Activated CD8-positive, alpha-beta T cell treated with anti-CD3 and anti-CD28 coated beads for 36 hours (primary cell): ENCODE measurements at places on chromosomes 16 and 17.

GRCh38 chr17:47877368-47878034 is 18.5 kb upstream of the SP2 start:
- no peak for DNase-seq

DNA sequence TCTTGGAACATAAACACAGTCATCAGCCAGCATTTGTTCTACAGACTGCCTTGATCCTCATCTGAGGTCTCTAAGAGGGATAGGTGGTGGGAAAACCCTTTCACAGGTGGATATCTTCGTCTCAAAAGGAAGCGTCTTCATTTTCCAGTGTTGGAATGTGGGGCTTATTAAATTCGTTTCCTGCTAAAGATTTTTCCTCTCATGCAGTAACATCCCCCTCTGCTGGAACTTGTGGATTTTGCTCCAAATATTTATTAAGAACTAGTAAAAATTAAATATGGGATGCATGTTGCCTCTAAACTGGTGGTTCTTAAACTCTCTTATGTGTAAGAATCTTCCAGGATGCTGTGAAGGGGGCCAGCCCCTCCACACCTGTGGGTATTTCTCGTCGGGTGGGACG is 20.1 kb upstream of the MLYCD start:
- DNase-seq: no peak

- no peak for DNase-seq
Measured at GRCh38 chr17:29126268-29126930, 53.8 kb downstream of the MYO18A start.

GRCh38 chr17:73118951-73119391 is 26.5 kb upstream of the SLC39A11 start:
- DNase-seq: no peak

DNA sequence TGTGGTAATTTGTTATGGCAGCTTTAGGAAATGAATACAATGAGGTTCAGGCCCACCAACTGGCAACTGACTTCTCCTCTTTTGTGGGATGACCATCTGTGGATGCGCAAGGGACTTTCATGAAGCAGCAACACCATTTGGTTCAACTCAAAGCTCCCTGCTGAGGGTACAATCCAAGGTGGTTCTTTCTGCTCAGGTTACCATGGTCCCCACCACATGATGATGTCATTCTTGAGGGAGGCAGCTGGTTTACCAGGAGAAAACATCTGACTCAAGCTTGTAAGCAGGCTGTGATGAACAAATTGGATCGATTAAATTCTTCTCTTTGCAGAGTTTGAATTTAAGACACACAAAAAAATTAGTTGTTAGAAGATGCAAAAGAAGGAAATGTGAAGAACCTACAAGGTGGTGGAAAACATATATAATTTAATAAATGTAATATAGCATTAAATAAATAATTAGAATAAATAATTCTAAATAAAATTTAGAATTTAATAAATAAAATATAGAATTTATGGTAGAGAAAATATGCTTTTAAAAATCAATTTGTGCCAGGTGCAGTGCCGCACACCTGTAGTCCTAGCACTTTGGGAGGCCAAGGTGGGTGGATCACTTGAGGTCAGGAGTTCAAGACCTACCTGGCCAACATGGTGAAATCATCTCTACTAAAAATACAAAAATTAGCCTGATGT is 67.6 kb upstream of the ANKFN1 start:
- DNase-seq: peak; percentile 7

- peak; percentile 41 for DNase-seq
Measured at GRCh38 chr17:80871341-80871740, 120.3 kb upstream of the CHMP6 start.

- no peak for DNase-seq
Measured at GRCh38 chr17:51046046-51046445, 74.6 kb downstream of the SPAG9 start.

GRCh38 chr17:77508047-77508715 is 367.4 kb downstream of the SEC14L1 start:
- no peak for DNase-seq

DNA sequence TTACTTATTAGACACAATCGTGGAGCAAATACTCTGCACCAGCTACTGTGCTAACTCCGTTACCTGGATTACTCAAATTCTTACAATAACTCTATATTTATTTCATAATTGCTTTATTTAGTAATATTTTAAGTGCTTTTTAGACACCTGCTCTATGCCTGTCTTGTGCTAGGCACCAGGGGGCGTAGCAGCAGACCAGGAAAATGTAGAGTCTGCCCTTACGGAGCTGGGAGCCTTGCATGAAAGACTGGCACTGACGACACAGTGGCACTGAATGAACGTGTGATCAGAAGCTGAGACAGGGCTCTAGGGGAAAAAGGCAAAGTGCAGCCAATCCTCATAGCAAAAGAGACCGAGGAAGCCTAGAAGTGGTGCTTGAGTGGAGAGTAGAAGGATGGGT is 486.5 kb downstream of the CDH13 start:
- peak; percentile 31 for DNase-seq

GRCh38 chr17:47120521-47121095 is 68.5 kb downstream of the CDC27 start:
- no peak for DNase-seq

DNA sequence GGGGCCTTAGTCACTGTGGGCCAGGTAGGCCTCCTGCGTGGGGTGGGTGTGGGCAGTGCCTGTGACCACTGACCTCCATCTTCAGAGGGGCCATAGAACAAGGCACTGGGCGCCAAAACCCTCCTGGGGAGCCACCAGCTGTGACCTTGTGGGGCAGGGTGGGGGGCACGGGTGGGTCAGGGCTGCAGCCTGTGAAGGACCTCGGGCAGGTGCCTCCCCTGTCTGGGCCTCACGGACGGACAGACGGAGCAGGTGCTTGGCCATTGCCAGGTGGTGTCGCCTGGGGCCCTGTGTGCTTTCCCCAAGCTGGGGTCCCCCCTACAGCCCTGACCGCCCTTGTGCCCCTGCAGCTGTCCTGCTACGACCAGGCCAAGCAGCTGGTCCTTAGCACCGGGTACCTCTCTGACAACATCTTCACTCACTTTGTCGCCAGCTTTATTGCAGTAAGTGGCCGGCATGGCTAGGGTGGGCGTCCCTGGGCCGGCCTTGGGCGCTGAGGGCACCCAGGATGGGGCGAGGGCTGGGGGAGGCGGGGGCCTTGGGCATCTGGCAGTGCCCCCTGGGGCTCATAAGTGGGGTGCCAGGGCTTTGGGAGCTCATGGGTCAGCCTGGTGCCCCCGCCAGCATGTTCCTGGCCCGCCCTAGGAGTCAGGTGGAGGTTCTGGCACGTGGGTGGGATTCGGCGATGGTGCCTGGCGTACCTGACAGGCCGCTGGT is 5.1 kb downstream of the SLC25A10 start:
- DNase-seq: no peak

DNA sequence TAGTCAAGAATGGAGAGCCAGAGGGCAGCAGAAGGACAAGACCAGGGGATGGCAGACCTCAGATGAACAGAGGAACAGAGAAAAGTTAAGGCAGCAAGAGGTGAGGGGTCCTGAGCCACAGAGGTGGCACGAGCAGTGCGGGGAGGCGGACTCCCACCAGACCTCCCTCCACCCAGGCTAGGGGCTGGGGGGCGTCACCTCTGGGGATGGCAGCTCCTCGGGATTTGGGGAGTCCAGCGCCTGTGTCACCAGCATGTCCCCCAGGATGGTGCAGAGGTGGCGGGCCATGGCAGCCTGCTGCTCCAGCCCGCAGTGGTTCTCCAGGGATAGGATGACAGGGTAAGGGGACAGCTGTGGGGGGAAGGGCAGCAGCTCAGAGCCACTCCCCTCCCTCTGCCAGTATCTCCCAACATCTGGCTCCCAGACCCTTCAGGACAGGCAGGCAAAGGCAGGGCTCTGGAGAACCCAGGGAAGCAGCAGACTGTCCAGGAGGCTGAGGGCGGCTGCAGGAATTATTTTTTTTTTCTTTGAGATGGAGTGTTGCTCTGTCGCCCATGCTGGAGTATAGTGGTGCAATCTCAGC is 15.8 kb downstream of the PLCD3 start:
- DNase-seq: no peak

GRCh38 chr16:68935008-68935407 is 91.7 kb downstream of the TANGO6 start:
- no peak for DNase-seq

DNA sequence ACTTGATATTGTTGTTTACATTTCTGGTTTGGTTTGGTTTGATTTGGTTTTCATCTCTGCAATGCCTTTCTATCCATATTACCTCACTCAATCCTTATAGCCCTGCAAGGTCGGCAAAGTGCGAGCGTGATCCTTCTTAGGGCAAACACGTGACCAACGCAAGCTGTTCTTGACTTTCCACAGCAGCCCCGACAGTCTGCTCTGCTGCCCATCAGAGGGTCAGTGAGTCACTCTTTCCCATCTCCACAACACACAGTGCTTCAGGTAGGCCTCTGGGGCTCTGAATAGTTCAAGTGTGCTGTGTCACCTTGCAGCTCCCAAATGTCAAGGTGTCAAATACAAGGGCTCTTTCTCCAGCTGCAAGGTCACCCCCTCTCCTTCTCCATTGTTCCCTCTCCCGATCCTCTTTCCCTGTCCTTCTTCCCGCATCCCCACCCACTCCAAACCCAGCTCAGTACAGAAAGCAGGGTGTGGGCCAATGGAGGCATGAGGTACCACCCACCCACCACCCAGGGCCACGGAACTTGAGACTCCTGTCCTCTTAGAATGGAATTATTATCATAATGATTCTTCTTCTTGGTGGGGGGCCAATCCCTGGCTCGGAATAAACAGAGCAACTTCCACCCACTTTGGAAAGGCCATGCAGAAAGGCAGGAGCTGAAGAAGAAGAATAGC is 139.7 kb downstream of the SLC39A11 start:
- peak; percentile 12 for DNase-seq

DNA sequence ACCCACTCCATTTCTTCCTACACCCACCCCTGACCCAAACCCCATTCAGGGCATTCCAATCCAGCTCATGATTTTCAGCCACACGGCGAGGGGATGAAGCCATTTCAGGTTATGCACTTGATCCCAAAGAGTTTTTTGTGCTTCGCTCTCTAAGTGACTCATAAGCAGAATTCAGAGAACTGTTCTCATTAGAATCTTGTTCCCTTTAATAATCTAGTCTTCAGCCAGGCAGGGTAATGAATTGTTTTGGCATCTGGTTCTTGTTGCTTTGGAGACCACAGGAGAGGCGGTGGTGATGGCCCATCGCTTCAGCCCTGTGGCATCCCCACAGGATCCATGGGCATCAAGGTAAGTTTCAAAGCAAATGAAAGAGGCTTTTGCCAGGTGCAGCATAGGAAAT is 4.8 kb upstream of the KRT31 start:
- DNase-seq: no peak

DNA sequence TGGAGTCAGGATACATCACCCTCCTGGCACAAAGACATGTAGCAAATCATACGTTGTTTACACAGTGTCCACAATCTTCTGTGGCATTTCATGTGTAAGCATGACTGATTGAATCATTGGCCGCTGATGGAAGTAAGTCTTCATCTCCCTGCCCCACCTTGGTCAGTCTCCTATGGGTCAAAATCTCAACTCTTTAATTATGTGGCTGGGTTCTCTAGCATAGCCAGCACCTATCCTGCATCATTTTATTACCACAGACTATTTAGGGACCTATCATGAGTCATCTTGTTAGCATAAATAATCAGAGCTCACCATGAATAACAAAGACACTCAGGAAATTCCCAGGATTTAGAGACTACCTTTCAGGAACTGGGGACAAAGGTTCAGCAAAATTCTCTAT is 15.9 kb downstream of the TANC2 start:
- no peak for DNase-seq
